SJSA1 (cell line): ENCODE measurements at places on chromosomes 2 and 18. TPM values are rescaled to one million over a fixed set of nuclear protein-coding genes. Genes with fewer than 3 reads are reported as not detected.

Gene CAPN13
- not detected in 2 replicates for total RNA-seq

Gene BUB1
- 52.8 and 109 TPM in 2 replicates for total RNA-seq

DNA sequence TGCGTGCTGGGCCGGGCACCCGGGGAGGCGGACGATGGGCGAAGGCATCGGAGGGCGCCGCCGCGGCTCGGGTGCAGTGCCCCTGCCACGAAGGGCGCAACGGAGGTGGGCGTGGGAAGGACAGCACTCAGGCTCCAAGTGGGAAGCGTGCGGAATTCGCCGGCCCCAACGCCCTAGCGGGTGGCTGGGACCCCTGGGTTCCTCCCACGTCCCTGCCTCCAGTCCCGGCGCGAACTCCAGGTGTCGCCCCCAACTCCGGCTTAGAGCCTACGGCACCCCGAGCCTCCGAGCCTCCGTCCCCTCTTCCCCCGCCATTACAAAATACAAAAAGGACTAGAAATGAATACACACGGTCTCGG is 1.3 kb downstream of the CYP27C1 start:
- H3K36me3 ChIP-seq: no peaks in the 10 kb centered on the region
- H3K27ac ChIP-seq: no peak overlapping the region
- peaks cover 20% of the 10 kb centered on the region for H3K4me1 ChIP-seq
- no peaks in the 10 kb centered on the region; the same call in none of the 2 replicates for H3K27me3 ChIP-seq
- DNase-seq: no peak

DNA sequence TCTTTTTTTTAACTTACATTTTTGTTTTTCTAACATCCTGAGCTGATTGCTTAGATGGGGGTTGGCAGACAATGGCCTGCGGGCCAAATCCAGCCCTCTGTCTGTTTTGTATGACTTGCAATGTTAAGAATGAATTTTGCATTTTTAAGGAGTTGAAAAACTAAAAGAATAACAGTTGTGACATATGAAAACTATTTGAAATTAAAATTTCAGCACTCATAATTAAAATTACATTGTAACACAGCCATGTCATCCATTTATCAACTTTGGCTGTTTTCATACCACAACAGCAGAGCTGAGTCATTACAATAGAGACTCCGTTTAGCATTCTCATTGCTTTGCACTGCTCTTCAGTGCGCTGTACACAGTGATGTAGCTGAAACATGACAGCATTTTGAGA is 94.1 kb upstream of the MC4R start:
- no peaks in the 10 kb centered on the region for H3K4me1 ChIP-seq
- no peak for DNase-seq
- H3K4me3 ChIP-seq: no peak overlapping the region
- H3K27me3 ChIP-seq: no peaks in the 10 kb centered on the region
- H3K27ac ChIP-seq: no peak overlapping the region

GRCh38 chr2:240455272-240455646 is 19.8 kb downstream of the GPC1 start:
- no peaks in the 10 kb centered on the region for H3K36me3 ChIP-seq
- DNase-seq: no peak
